Activated naive CD4-positive, alpha-beta T cell treated with anti-CD3 and anti-CD28 coated beads, Interleukin-2, amount 50 U/mL, for 72 hours (primary cell): ENCODE measurements at places on chromosomes 3 and 15.

GRCh38 chr15:74892313-74892712, 2.5 kb downstream of the MPI start:
- DNase-seq, result no peak

DNA sequence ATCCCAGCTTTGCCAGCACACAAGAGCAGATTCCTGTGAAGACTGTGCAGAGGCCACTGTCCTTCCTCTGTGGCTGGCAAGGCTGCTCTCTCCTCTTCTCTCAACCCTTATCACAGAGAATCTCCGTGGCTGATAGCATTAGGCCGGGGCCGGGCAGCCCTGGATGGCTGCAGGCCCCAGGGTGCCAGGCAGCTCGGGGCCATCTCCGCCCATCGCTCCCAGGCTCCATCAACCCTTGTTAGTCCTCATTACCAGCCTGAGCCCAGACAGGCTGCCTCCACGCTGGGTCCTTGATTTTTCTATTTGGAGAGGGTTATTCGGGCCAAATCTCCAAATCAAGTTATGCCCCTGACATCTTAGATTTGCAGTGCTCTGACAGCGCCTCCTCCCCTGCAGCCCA, 39.1 kb downstream of the MRPL46 start:
- DNase-seq, result no peak

GRCh38 chr3:20646425-20646824, 460.4 kb upstream of the SGO1 start:
- DNase-seq, result no peak

- no peak for DNase-seq
Observed at GRCh38 chr3:184419171-184419570, 39.3 kb downstream of the CHRD start.

GRCh38 chr3:44439499-44440295, 37.8 kb downstream of the ZNF445 start:
- peak; percentile 77 for DNase-seq

DNA sequence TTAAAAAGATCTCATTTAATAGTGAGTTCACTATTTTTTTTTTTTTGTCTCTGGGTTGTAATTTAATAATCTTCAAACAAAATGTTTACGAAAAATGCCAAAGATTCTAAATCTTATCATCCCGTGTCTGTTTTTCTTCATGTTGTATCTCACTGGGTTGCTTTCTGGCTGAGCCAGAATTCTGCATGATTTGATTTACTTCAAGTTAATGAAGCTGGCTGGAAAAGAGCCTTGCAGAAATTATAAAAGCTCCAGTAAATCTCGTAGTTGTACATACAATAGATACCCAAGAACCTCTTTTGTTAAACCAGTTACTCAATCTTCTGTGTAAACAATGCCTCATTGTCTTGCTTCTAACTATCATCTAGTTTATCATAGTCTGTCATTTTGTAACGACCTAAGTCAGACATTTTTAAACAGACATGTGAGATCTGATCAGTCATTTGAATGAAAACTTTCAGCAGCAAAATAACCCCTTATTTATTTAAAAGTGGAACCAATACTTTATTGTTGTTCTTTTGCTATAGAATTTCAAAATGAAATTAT, 249.0 kb downstream of the MCTP2 start:
- DNase-seq, result no peak

GRCh38 chr15:88646951-88647350, 8.1 kb downstream of the ISG20 start:
- DNase-seq, result peak; percentile 50

GRCh38 chr3:43222590-43222989, 63.8 kb upstream of the SNRK start:
- DNase-seq, result no peak

DNA sequence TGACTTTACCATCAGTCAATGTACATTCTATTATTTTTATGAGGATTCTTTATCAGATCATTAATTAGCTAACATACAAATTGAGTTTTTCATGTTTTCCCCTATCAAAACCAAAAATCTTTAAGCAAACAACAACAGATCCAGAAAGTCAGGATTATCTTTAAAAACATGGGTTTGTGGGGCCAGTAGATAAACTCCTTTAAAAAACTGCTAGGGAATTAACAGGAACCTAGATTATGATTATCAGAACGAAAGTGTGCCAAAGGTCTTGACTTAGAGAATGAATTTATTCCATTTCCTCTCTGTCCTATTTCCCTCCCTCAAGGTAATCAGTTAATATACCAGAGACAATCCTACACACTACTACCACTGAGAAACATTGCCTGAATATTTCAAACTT, 13.2 kb upstream of the CCDC13 start:
- no peak for DNase-seq

- no peak for DNase-seq
Observed at GRCh38 chr3:183074261-183074660, 25.0 kb downstream of the MCCC1 start.

DNA sequence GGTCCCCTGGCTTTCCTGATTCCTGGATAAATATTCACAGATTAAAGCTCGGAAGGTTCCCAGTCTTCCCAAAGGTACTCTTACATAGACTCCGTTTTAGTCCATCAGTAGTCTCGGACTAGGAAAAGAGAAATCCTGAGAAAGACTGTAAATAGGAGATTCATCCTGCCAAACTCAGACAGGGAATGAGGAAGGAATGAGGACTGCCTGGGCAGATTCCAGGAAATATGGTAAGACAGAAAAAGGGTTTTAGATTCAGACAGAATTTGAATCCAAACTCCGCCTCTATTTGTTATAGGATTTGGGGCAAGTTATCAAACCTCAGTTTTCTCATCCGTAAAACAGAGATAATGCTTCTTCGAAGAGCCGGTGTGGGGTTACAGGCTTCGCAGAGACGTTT, 77.8 kb upstream of the VGLL4 start:
- no peak for DNase-seq

DNA sequence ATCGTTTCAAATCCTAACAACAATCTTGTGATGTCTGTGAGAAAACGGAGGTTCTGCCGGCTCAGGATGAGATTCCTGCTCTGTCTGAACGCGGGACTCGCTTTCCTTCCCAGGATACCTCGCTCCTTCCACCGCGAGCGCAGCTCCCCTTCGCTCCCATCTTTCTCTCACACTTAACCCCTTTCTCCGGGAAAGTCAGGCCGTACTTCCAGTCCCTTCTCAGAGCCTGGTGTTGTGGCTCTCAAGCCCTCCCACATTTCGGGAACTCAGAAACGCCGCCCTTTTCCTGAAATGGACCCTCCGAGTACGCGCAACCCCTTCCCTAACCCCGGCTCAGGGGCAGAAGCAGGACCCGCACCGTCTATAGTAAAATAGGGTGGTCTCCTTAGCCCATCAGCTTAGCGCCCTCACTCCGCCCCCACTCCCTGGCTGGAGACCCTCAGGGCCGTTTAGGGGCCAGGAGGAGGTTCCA, 378 bp upstream of the FEM1B start:
- DNase-seq, result peak; percentile 57

DNA sequence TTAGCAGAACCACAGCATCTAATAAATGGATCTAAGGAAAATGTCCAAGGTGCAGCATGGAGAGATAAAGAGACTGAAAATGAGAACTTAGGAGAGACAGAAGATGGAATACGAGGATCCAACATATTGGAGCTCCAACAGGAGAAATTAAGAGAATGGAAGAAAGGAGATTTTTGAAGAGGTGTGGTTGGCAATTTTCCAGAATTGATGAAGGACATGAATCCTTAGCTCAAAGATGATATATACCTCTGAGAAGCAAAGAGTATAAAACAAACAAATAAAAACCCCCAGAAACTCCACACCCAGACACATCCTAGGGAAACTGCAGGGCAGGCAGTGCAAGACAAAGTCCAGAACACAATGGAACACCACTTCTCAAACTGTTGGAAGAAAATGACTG, 141.2 kb downstream of the MEGF11 start:
- no peak for DNase-seq

DNA sequence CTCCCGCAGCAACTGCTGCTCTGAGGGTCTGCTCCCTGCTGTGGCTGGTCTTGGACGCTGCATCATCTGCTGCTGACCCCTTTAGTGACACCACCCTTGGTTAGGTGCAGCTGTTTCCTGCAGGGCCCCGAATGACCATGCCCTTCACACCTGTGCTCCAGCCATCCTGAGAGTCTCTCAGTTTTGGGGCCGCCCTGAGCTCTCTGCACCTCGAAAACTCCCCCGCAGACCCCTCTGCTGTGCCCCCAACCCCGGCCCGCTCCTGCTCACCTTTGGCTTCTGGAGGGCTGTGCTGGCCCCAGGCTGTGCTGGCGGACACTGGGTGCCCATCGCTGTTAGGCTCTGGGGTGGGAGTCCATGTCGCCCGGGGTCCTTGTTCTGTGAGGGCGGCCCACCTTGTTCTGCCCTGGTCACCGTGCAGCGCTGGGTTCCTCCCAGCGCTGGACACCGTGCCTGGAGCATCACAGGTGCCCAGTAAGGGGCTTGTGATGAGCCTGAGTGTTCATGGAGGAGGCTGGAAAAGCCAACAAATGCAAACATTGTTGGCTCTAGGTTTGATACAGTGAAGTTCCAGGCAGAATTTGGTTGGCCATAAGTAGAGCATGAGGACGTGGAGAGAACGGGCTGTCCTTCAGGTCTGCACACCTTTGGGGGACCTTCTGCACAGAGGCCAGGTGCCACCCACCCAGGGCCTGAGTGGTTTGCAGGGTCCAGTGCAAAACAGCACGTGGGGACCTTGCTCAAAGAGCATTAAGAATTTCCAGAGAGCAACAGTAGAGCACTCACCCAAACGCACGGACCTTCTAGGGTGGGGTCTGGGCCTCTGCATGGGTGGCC, 12.3 kb downstream of the ABTB1 start:
- no peak for DNase-seq

DNA sequence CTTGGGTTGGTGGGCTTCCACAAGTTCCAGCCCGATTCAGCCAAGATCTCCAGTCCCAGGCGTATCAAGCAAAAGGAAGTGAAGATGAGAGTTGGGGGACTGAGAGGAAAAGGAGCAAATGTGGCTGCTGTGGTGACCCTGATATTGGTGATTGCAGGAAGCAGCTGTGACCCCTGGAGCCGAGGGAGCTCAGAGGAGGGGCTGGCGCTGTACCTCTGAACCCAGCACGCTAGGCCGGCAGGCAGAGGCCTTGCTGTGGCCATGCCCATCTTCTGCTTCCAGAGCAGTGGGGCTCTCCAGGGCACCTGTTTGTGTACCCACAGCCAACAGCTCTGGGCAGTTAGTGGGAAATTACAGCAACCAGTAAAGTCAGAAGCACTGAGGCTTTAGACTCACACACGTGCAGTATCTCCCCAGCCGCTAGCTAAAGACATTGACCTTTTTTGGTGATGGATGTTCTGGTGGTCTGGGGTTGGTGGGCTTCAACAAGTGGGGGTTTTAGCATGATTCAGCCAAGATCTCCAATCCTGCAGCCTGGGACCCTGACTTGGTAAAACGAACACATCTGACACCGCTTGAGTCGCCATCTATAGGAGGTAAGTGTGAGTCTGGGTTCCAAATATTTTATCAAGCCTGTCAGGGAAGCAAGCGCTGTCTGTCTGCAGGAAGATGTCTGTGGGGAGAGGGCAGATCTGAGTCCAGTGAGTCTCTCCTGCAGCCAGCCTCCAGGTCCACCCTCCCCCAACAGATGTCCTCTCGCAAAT, 33.1 kb downstream of the TM2D3 start:
- DNase-seq, result no peak

GRCh38 chr3:197397838-197398237, 99.4 kb upstream of the DLG1 start:
- DNase-seq, result no peak

GRCh38 chr3:119346076-119346496, 51.9 kb downstream of the ARHGAP31 start:
- DNase-seq, result no peak

GRCh38 chr15:98758224-98758623, 109.9 kb downstream of the IGF1R start:
- no peak for DNase-seq

GRCh38 chr3:38655708-38656300, 6.3 kb upstream of the SCN5A start:
- peak; percentile 27 for DNase-seq

DNA sequence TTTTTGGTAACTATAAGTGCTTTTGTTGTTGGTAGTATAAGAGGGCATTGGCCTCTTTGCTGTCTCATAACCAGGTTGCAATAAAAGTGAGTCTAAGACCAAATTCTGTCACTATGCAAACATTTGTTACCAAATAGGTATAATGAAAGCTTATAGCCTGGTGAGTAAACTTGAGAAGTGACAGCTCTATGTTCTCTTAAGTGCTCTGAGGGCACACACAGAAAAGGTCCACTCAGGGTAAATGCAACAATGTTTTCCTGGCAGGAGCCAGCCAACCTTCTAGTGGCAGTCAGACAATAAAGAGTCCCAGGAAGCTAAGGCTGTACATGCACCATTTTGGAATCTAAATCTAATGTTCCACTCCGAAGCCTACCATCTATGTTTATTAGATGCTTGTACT, 262.1 kb upstream of the TGFBR2 start:
- no peak for DNase-seq

DNA sequence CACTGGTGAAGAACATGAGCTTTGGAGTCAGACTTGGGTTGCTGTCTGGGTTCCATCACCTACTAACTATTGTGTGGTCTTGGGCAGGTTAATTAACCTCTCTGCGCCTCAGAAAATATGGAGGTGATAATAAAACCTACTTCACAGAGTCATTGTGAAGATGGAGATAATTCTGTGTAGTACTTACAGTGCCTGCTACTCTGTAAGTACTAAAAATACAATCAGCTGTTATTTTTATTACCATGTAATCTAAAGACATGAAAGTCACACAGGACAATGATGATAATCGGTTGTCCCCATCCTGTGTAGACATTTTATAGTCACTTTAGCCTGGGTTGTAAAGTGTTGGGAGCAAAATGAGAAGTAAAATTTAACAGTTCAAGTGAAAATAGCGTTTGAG, 334.1 kb downstream of the THSD4 start:
- no peak for DNase-seq

DNA sequence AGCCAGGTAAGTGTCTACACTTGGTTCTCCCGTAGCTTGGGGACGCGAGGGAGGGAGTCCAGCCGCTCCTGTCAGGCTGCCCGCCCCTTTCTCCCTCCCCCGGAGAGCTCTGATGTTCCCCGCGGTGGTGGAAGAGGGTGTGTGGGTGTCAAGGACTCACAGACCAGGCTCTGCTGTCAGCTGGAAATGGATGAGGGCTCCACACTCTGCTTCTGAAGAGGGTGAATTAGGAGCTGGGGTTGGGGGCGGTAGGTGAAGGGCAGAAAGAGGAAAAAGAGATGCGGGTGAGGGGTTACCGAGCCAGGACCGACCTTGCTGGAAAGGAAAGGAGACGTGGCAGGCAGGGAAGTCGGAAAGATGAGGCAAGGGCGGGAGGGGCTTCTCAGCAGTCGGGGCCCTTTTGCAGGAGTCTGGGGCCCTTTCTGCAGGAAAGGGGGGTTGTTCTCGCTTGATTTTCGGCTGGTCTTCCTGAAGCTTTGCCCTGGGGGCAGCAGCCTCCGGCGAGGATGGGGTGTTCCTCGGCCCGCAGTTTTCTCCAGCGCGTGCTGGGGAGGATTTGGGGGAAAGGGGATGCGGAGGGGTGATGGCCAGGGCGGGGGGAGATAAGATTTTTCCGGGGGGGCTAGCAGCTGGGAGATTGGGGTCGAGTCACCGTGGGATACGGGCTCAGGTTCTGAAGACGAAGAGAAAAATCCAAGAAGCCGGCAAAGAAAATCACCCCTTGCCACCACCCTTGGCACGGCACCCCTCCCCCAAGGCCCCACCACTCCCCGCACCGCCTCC, 602 bp upstream of the BAHD1 start:
- DNase-seq, result no peak
